Activated T-helper 2 cell treated with anti-CD3 and anti-CD28 coated beads, Interferon-gamma antibody, Interleukin-2, Interleukin-4, amounts not matched to agents 10 μg/mL and 5 μg/mL and 100 μg/mL, durations not matched to agents 14 hours and 24 hours and 36 hours (primary cell): ENCODE measurements at places on chromosomes 6 and 20. TPM values are rescaled to one million over a fixed set of nuclear protein-coding genes. Genes with fewer than 3 reads are reported as not detected.

Gene BTNL2
- not detected in 2 replicates for total RNA-seq

Gene RBBP9
- total RNA-seq, result 21.2 and 23.5 TPM in 2 replicates

Gene MLN
- not detected in 2 replicates for total RNA-seq

Gene PBOV1
- total RNA-seq, result not detected in 2 replicates

Gene AIF1
- total RNA-seq, result 71.8 and 78.2 TPM in 2 replicates

Gene TGM6
- not detected in 2 replicates for total RNA-seq

Gene UBE2V1
- total RNA-seq, result 158 and 174 TPM in 2 replicates

Gene SLC17A1
- 0.32 and 0.34 TPM in 2 replicates for total RNA-seq

Gene SLC22A1
- 1.2 and 1.4 TPM in 2 replicates for total RNA-seq

Gene BACH2
- total RNA-seq, result 88.8 and 89.7 TPM in 2 replicates

Gene PLCB4
- not detected in 2 replicates for total RNA-seq

Gene SFTA2
- not detected in 2 replicates for total RNA-seq

Gene ASCC3
- total RNA-seq, result 62.9 and 63.5 TPM in 2 replicates

Gene MANEA
- total RNA-seq, result 22.5 and 23.1 TPM in 2 replicates

Gene BPIFB2
- not detected in 2 replicates for total RNA-seq

Gene NOX3
- total RNA-seq, result not detected in 2 replicates

Gene PDCD2
- 117 and 124 TPM in 2 replicates for total RNA-seq

Gene FAM83B
- not detected in 2 replicates for total RNA-seq
